ENCODE measurements at places on chromosomes 11 and 22. TPM values are rescaled to one million over a fixed set of nuclear protein-coding genes. Genes with fewer than 3 reads are reported as not detected.

GRCh38 chr11:23124249-23124648, 264.0 kb upstream of the CCDC179 start:
- DNase-seq: no peak

BATF2 gene
- 1.2 TPM for total RNA-seq

ROBO4 gene
- total RNA-seq: not detected

ETS1 gene
- total RNA-seq: 580 TPM

Measured in activated naive CD8-positive, alpha-beta T cell treated with anti-CD3 and anti-CD28 coated beads, Interleukin-2, amount 10 ng/mL, durations not matched to agents 7 days and 5 days (primary cell).